CD4-positive, alpha-beta T cell treated with Interleukin-6 at 100 ng/mL for 8 hours (primary cell): ENCODE measurements at places on chromosomes 16 and 17.

DNA sequence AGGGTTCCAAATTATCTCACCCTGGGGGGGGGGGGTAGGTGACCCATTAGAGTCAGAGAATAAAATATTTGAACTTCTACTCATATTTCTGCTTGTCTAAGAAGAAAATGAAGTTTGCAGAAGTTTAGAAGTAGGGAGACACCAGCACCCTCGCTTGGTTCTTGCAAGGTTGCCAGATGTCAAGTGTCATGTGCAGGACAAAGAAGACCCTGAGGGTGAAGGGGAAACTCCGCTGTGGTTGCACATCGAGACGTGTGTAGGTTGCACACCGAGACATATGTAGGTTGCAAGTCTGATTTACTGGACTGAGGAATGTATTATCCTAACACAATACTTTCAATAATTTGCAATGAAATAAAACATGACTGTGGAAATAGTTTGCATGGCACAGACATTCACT is 42.4 kb upstream of the IRF8 start:
- DNase-seq: no peak

GRCh38 chr17:45883063-45883462 is 11.3 kb upstream of the MAPT start:
- DNase-seq: no peak

DNA sequence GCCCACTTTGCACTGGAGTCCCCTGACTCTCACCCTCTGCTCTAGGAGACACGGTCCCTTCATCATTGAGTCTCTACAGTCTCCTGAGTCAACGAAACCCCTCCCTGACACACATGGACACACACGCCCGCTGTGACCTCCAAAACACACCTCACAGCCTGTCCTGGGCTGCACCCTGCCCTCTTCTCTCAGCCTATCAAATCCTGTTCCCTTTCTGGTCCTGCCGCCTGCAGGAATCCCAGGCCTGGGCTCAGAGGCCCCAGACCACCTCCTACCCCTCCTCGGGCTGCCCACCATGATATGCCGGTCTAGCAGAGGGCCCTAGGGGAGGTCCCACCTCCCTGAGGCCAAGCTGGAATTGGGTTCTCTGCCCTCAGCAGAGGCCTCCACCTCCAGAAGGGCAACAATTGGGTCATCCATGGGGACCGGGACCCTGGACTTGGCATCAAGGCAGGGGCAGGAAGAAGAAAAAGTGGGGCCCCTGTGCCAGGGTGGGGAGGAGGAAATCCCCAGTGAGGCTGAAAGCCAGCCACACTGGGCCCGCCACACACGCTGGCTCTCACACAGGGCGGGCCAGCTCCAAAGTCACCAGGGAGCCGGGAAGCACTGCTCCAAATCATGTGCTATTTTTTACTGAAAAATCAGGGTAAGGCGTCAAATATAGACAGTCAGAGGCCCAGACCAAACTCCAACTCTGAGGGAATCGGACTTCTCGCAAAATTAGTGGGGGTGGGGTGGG is 3.4 kb downstream of the PPP1R9B start:
- DNase-seq: peak; percentile 20

DNA sequence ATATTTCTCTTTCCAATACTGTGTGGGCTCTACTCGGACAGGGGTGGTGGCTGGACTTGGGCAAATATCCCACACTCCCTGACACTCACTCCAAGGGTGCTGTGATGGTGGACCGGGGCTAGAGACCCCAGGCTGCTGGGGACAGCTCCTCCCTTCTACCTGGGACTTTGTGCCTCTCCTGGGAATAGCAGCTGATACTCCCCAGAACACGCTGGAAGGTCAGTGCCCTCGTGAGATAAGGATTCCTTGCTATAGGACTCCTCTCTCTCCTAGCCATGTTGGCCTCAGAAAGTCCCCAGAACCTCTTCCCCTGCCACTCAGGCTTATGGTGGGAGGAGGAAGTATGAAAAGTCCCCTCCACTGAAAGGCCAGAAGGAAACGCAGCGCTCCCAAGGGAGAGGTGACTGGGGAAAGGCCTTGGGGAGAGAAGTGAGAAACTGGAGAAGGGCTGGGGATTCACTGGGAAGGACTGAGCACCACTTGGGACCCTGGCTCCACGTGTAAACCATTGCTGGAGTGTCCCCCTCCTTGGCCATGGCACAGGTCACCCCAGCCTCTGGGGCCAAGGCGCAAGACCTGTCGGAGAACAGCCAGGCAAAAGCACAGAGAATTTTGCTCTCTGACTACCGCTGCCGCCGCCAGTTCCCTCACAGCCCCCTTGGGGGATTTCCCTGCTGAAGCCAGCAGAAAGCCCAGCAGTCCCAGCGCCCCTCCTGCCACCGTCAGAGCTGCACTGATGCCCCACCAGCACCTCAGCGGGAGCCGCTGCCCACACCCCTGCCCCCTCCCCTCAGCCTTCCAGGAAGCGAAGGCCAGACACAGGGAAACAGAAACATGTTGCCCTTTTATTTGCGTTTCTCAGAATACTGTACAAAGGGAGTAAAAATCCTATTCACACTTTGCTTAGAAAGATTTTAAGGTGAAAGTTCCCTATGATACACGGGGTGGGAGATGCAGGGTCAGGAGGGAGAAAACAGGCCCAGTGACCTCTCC is 2.1 kb upstream of the GSDMB start:
- no peak for DNase-seq
